ENCODE measurements at places on chromosomes 16 and 17.
A peak's percentile ranks its signal among the peaks of the same experiment; 100 is the strongest.

- DNase-seq, result no peak
These were observed 599 bp downstream of the TOP3A start for GRCh38 chr17:18314059-18314730.

- DNase-seq, result no peak
These were observed 79.8 kb downstream of the JPH3 start for GRCh38 chr16:87681981-87682570.

GRCh38 chr16:3266873-3267537 lies 10.6 kb upstream of the MEFV start:
- DNase-seq, result no peak

- DNase-seq, result no peak
These were observed 74.4 kb downstream of the MRM1 start for GRCh38 chr17:36675786-36676185.

GRCh38 chr16:80663078-80663477 lies 122.3 kb downstream of the DYNLRB2 start:
- DNase-seq, result no peak

- no peak for DNase-seq
These were observed 151.3 kb upstream of the TNRC6C start for GRCh38 chr17:77807051-77807745.

DNA sequence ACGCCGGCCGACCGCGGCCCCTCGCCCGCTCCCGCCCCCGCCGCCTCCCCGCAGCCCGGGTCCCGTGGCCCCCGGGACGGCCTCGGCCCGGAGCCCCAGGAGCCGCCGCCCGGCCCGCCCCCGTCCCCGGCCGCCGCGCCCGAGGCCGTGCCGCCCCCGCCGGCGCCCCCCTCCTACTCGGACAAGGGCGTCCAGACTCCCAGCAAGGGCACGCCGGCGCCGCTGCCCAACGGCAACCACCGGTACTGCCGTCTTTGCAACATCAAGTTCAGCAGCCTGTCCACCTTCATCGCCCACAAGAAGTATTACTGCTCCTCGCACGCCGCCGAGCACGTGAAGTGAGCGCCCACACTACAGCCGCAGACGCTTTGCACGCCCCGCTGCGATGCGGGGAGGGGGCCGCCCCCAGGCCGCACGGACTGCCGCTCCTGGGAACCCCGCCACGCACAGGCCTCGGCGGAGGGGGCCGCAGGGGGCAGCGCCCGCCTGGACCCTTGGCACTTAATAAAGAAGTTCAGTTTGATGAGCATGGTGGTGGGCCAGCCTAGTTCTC lies 35.5 kb upstream of the ZC3H18 start:
- DNase-seq, result no peak

DNA sequence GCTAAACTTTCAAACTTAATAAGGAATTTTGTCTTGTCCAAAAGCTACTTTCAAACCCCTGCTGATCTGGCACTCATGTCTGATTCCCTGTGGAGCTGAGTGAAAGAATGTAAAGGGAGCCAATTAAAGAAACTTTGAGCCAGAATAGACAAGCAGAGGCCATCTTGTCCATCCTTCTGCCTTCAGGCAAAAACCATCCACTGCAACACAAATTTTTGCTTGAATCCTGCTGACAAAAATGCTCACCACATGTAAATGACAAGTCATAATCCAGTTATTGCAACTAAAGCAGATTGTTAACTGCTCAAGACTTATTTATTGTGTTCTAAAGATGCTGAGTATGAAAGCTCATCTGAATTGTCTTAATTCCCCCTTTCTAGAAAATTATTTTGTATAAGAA lies 124.0 kb upstream of the HLF start:
- no peak for DNase-seq

GRCh38 chr16:83738923-83739503 lies 68.8 kb upstream of the HSBP1 start:
- no peak for DNase-seq

DNA sequence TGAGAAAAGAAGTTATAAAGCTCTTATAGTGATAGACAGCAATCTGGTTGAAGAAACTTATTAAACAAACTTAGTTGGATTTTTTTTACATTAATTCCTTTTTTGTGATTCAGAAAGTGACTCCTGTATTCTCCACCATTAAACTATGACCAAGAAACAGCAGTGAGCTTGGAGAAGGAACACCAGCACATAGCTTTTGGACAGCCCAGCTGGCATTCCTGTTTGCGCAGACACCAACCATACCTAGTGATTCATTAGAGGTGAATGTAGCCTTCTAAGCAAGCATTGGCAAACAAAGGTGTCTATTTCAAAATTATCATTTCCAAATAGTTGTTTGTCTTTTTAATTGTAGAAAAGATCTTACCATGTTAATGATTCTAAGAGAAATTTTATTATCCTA lies 94.4 kb downstream of the STXBP4 start:
- no peak for DNase-seq

- DNase-seq, result peak; percentile 35
These were observed 7.8 kb upstream of the MAPK7 start for GRCh38 chr17:19370493-19370960.

DNA sequence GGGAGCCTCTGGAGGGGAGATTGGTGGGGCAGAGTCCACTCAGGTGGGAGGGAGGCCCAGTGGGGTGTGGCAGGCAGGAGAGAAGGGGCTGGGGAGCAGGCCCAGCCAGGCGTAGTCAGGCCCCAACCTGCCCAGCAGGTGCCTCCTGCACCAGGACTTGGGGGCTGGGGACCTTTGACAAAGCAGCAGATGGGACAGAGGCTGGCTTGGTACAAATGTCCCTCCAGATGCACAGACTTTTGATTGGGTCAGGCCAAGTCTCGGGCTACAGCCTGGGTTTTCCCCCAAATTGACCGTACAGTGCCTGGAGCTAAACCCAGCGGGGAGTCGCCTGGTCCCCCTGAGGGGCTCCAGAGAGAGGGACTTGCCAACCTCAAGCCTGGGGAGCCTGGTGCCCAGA lies 411 bp downstream of the GGT6 start:
- no peak for DNase-seq

GRCh38 chr16:4288148-4288921 lies 15.5 kb upstream of the TFAP4 start:
- DNase-seq, result peak; percentile 71

DNA sequence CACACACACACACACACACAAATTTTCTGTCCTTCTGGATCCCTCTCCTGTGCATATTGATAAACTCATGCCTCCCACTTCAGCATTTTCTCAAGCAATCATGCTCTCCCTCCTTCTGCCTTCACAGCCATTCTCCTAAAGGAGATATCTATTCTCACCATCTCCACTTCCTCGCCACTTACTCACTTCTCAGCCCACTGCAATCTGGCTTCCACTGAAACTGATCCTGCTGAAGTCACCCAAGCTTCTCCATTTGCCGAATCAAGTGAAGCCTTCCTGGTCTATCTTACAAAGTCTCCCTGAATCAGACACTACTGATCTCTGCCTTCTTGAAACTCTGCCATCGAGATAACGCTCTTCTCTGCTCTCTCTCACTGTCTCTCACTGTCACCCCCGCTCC lies 54.0 kb upstream of the GNAO1 start:
- no peak for DNase-seq

GRCh38 chr16:19167710-19168370 lies at the start of gene SYT17:
Gene SYT17, plus strand, starts transcription at chr16:19168240. Its CDS starts 407 bp downstream, at chr16:19168647.
- peak; percentile 48 for DNase-seq
